Chondrocyte (in vitro differentiated cells): ENCODE measurements at places on chromosomes 7 and 10. TPM values are rescaled to one million over a fixed set of nuclear protein-coding genes. Genes with fewer than 3 reads are reported as not detected.

GRCh38 chr7:5586279-5586962 is 162.8 kb upstream of the TNRC18 start:
- no peaks in the 10 kb centered on the region for H3K36me3 ChIP-seq
- peaks cover 8% of the 10 kb centered on the region for H3K4me1 ChIP-seq
- no peaks in the 10 kb centered on the region for H3K27me3 ChIP-seq

DNA sequence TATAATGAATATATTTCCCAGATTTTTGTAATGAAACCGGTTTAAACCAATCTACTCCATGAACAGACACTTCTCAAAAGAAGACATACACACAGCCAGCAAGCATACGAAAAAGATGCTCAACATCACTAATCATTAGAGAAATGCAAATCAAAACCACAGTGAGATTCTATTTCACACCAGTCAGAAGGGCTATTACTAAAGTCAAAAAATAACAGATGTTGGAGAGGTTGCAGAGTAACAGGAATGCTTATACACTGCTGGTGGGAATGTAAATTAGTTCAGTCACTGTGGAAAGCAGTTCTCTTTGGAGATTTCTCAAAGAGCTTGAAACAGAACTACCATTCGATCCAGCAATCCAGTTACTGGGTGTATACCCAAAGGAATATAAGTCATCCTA is 240.7 kb downstream of the TSPAN12 start:
- H3K4me1 ChIP-seq: no peaks in the 10 kb centered on the region
- no peak for DNase-seq
- no peak overlapping the region for H3K4me3 ChIP-seq
- H3K36me3 ChIP-seq: no peaks in the 10 kb centered on the region
- no peaks in the 10 kb centered on the region for H3K27me3 ChIP-seq

DNA sequence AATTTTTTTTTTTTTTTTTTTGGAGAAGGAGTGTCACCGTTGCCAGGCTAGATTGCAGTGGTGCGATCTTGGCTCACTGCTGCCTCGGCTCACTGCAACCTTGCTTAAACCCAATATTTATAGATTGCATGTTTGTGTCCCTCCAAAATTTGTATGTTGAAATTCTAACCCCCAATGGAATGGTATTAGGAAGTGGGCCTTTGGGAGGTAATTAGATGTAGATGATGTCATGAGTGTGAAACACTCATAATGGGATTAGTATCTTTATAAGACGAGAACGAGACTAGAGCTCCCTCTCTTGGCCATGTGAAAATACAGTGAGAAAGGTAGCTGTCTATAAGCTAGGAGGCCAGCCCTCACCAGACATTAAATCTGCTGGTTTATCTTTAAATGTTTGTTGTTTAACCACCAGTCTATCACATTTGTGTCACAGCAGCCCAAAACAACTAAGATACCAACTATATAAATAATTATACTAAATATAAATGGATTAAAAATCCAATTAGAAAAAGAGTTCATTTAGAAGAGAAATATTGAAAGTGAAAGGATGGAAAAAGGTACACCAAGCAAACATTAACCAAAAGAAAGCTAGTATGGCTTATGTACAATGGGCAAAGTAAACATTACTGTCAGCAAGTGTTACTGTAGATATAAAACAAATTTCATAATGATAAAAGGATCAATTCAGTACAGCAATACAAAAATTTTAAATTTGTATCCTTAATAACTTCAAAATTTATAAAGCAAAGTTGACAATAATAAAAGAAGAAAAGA is 9.3 kb downstream of the TCAF1 start:
- DNase-seq: no peak
- no peak overlapping the region for H3K27ac ChIP-seq
- no peak overlapping the region for H3K4me3 ChIP-seq
- H3K4me1 ChIP-seq: peaks cover 17% of the 10 kb centered on the region
- peaks cover 21% of the 10 kb centered on the region for H3K36me3 ChIP-seq

DNA sequence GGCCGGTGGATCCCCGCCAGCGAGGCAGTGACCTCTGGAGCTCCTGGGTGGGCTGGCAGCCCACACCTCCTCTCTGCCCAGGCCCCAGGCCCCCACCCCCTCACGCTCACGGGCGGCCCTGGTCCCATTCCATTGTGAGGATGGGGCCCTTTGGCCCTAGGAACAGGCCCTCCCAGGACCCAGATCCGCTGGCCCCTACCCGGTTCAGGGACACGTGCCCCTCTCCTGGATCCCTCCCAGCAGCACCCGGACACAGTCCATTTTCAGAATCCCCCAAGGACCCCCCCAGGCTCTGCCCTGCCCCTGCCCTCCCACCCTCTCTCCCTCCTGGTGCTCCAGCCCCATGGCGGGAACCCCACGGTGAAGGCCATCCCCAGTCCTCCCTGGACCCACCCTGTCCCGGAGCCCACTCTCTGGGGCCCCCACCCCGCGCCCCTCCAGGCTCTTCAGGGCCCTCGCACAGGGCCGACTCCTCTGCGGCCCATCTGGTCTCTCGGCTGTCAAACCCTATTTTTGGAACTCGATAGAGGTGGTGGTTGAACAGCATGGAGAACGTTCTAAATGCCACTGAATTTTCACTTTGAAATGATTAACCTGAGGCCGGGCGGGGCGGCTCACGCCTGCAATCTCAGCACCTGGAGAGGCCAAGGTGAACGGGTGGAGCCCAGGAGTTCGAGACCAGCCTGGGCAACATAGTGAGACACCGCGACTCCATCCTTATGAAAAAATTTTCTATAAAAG is 8.1 kb downstream of the ADAP1 start:
- H3K4me1 ChIP-seq: no peaks in the 10 kb centered on the region
- peaks cover 8% of the 10 kb centered on the region for H3K27me3 ChIP-seq
- peak; percentile 74 for DNase-seq
- H3K4me3 ChIP-seq: no peak overlapping the region

DNA sequence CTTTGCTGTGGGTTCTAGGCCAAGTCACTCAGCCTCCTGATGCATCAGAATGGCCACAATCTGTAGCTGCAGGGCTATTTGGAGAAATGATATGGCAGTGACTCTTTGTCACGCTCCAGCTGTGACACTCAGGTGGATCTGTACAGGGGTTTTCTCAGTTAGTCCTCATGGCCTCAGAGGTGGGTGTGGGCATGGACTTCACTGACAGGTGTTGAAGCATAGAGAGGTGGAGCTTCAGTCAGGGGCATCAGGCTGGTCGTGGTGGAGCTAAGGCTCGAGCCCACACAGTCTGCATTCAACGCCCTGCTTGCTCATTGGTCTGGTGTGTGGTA is 21.2 kb downstream of the PALD1 start:
- H3K27ac ChIP-seq: peak overlapping the region; percentile 23
- no peaks in the 10 kb centered on the region for H3K27me3 ChIP-seq
- DNase-seq: no peak
- H3K4me3 ChIP-seq: no peak overlapping the region
- peaks cover 25% of the 10 kb centered on the region for H3K4me1 ChIP-seq

- H3K36me3 ChIP-seq: peaks cover 29% of the 10 kb centered on the region
- no peak for DNase-seq
- H3K4me1 ChIP-seq: no peaks in the 10 kb centered on the region
- no peak overlapping the region for H3K27ac ChIP-seq
- H3K27me3 ChIP-seq: no peaks in the 10 kb centered on the region
Measured at GRCh38 chr7:102205915-102206314, 80.8 kb upstream of the SH2B2 start.

DNA sequence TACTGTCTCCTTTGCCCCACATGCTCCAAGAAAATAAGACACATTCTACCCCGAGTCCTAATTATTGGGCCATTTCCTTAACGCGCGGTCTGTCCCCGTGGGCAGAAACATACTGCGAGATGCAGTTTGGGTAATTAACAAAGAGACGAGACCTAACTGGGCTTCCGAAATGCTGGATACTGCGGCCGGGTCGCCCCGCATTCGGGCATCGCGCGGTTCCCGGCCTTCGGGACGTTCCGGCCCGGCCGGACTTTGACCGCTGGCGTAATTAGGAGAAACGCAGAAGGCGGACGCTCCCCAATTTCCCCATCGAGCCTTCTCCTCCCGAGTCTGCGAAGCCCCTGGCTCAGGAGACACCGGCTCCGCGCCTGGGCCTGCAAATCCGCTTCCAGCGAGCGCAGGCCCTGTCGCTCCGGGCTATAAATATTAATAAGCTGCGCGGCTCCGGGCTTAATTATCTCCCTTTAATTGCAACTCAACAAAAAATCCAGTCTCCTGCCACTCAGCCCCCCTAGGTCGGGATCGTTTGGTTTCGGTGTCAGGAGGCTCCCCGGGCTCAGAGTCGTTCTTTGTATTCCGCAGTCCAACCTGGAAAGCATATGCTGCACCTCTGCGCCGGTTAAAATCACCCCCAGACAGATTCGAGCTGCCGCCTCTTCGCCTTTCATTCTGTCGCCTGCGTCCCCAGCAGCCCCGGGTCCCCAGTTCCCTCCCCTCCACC is 131.5 kb downstream of the SPAG6 start:
- peaks cover 15% of the 10 kb centered on the region for H3K27me3 ChIP-seq
- no peak for DNase-seq
- H3K36me3 ChIP-seq: no peaks in the 10 kb centered on the region
- H3K4me3 ChIP-seq: peak overlapping the region; percentile 36
- no peak overlapping the region for H3K27ac ChIP-seq
- H3K4me1 ChIP-seq: peaks cover 20% of the 10 kb centered on the region

DNA sequence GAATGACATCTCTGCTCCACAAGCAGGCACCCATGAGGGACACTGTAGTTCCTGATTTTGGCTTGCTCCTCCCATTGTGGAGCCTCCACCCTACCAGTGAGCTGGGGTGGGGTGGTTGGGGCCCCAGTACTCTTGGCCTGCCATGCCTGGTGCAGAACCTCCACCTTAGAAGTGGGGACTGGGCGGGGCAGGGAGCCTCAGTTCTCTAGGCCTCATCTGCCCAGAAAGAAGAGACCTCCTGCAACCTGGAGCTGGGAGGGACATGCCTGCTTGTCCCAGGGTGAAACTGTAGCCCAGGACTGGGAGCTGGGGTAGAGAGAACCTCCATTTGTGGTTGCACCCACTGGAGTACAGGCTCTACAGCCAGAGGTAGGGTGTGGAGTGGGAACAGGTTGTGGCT is 14.4 kb downstream of the RAMP3 start:
- H3K4me3 ChIP-seq: no peak overlapping the region
- H3K4me1 ChIP-seq: peaks cover 2% of the 10 kb centered on the region
- no peaks in the 10 kb centered on the region for H3K36me3 ChIP-seq
- DNase-seq: peak; percentile 42
- H3K27me3 ChIP-seq: peaks cover 26% of the 10 kb centered on the region
- no peak overlapping the region for H3K27ac ChIP-seq

- DNase-seq: peak; percentile 51
- H3K36me3 ChIP-seq: no peaks in the 10 kb centered on the region
- H3K27me3 ChIP-seq: peaks cover 65% of the 10 kb centered on the region
- H3K27ac ChIP-seq: no peak overlapping the region
- H3K4me3 ChIP-seq: no peak overlapping the region
- peaks cover 3% of the 10 kb centered on the region for H3K4me1 ChIP-seq
Measured at GRCh38 chr10:132176623-132177500, 9.9 kb upstream of the DPYSL4 start.

- no peak overlapping the region for H3K27ac ChIP-seq
- peaks cover 1% of the 10 kb centered on the region for H3K36me3 ChIP-seq
- no peak overlapping the region for H3K4me3 ChIP-seq
- peaks cover 17% of the 10 kb centered on the region for H3K4me1 ChIP-seq
- DNase-seq: no peak
Measured at GRCh38 chr7:128115821-128116723, 84.8 kb upstream of the LRRC4 start.

DNA sequence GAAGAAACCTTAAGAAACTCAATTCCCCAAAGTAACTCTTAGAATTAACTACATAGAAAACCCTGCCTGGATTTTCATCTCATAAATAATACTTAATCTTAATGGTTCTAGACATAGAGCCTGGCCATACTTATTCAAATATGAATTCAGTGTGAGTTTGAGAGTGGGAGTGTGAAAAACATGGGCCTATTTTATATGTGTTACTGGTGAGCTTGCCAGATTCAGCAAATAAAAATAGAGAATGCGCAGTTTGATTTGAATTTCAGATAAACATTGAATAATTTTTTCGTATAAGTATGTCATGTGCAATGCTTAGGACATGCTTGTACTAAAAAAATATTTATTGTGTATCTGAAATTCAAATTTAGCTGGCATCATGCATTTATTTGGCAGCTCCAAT is 473.9 kb upstream of the FZD8 start:
- H3K36me3 ChIP-seq: no peaks in the 10 kb centered on the region
- no peak overlapping the region for H3K4me3 ChIP-seq
- no peaks in the 10 kb centered on the region for H3K27me3 ChIP-seq
- H3K4me1 ChIP-seq: peaks cover 34% of the 10 kb centered on the region
- H3K27ac ChIP-seq: no peak overlapping the region
- DNase-seq: no peak

DNA sequence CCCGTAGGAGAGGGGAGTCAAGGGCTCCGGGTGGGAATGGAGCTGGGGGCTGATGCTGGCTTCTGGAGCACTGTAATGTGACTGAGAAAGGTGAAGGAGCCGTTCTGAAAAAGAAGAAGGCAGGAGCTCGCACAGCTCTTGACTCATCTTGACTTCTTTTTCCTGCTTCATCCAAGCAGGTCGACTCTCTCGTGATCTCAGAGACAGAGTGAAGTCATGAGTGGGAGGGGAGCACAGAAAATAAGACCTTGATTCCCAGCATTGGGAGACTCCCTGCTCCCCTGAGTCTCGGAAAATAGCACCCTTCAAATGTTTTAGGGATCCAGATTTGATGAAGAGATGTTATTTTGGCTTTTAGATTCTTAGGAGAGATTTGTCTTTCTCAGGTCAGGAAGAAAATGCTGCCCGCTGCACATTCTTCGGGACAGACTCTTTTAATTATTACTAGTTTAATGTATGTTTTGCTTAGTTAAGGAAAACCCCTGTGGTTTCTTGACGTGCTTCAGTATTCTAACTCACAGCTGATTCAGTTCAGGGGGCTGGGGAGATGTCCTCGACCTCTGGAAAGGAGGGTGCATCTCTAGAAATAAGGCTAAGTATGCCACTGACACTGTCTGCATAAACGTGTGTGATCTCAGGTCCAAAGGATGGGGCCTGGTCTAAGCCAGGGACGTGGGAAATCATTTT is 34.1 kb downstream of the EGFR start:
- H3K27me3 ChIP-seq: no peaks in the 10 kb centered on the region
- no peaks in the 10 kb centered on the region for H3K36me3 ChIP-seq
- no peak for DNase-seq

- H3K4me1 ChIP-seq: peaks cover 7% of the 10 kb centered on the region
Measured at GRCh38 chr10:103928784-103929183, 10.8 kb upstream of the STN1 start.

- H3K4me1 ChIP-seq: peaks cover 29% of the 10 kb centered on the region
- no peak for DNase-seq
- peaks cover 7% of the 10 kb centered on the region for H3K36me3 ChIP-seq
- no peaks in the 10 kb centered on the region for H3K27me3 ChIP-seq
Measured at GRCh38 chr10:132407243-132407746, 10.3 kb downstream of the PWWP2B start.

GRCh38 chr7:46253520-46253919 is 332.4 kb upstream of the IGFBP3 start:
- peaks cover 44% of the 10 kb centered on the region for H3K4me1 ChIP-seq
- no peak for DNase-seq
- no peak overlapping the region for H3K4me3 ChIP-seq
- H3K27ac ChIP-seq: no peak overlapping the region
- no peaks in the 10 kb centered on the region for H3K27me3 ChIP-seq

- no peaks in the 10 kb centered on the region for H3K4me1 ChIP-seq
- DNase-seq: no peak
- no peak overlapping the region for H3K4me3 ChIP-seq
- H3K27me3 ChIP-seq: no peaks in the 10 kb centered on the region
- no peaks in the 10 kb centered on the region for H3K36me3 ChIP-seq
Measured at GRCh38 chr10:109253306-109253705, 670.0 kb downstream of the XPNPEP1 start.

The SEMA3A gene
- 0.36 to 0.87 TPM (median 0.65 TPM) in 3 replicates for total RNA-seq

The WDFY4 gene
- total RNA-seq: not detected in 3 replicates

The ACBD7 gene
- 0.51 to 2.2 TPM (median 1.1 TPM) in 3 replicates for total RNA-seq

The TRPV5 gene
- not detected in 3 replicates for total RNA-seq

The A1CF gene
- not detected in 3 replicates for total RNA-seq

The MNX1 gene
- total RNA-seq: not detected in 3 replicates

The ACBD5 gene
- 20.6 to 24.7 TPM (median 24.6 TPM) in 3 replicates for total RNA-seq

The FZD8 gene
- 86.9 to 163 TPM (median 89.5 TPM) in 3 replicates for total RNA-seq

The TMEM196 gene
- not detected in 3 replicates for total RNA-seq
